ENCODE measurements at places on chromosomes 4 and X.

DNA sequence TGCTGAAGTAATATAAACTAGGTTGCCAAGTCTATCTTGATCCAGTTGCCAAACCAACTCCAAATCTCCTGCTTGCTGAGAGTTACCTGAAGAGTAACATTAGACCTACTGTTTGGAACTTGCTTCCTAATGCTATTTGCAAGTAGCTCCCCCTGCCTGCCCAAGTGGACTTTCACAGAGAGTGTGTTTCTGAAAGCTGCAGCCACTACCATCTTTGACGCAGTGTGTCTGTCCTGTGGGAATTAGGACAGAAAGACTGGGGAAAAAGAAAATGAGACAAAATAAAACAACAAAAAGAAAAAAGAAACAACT lies 195.0 kb upstream of the HS3ST1 start:
- no peak for DNase-seq

- DNase-seq: no peak
Measured at GRCh38 chr4:157143369-157143768, 67.4 kb downstream of the GLRB start.

DNA sequence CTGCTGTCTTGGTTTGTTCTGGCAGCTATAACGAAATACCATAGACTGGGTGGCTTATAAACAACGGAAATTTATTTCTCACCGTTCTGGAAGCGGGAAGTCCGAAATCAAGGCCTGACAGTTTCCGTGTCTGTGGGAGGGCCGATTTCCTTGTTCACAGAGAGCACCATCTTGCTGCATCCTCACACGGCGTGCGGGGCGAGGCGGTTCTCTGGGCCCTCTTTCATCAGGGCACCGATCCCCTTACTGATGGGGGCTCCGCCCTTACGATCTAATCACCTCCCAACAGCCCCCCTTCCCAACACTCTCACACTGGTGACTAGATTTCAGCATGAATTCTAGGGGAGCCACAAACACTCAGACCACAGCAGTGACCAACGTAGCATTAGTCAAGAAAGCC lies 578.3 kb upstream of the FAT1 start:
- no peak for DNase-seq

DNA sequence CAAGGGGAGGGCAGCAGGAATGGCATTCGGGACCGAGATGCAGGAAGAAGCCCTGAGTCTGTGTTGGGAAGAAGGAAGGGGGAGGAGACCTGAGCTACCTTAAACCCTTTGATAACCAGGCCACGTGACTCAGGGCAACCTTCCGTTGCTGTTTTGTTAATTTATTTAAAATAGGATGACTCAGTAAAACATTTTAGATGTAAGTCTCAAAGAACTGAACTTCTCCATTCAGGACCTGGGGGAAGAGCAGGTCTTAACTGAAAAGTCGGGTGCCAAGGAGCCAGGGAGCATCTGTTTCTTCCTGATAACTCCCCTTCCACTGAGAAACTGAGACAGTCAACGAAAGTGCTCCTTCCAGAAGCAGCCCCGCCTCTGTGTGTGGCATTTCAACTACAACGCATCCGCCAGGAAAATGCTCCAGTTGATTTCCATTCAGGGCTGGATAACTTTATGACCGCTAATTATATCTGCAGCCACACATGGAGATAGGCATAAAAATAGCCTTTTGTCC lies 88.0 kb downstream of the IRF2 start:
- no peak for DNase-seq

- no peak for DNase-seq
Measured at GRCh38 chrX:47200385-47201150, 6.9 kb downstream of the UBA1 start.

DNA sequence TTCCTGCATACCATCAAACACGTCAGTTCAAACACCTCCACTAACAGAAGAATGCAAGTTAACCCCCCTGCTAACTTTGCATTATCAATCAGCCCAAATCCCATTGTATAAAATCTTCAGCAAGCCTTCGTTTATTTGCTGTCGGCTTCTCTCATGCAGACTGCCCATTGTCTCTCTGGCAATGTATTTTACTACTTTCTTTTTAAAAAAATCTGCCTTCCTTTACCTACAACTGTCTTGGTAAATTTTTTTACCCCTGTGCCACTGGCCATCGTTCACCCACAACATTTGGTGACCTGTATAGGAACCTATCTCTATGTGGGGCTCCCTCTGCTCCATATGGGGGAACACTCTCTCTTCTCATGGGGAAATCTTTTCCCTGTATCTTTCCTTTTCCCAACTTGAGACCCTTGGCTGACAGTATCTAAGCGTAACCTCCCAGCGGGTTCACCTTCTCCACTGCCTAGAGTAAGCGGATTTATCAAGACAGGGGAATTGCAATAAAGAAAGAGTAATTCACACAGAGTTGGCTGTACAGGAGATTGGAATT lies 244.6 kb downstream of the CPXCR1 start:
- DNase-seq: no peak

- DNase-seq: no peak
Measured at GRCh38 chr4:183402771-183403170, 41.7 kb upstream of the CDKN2AIP start.

DNA sequence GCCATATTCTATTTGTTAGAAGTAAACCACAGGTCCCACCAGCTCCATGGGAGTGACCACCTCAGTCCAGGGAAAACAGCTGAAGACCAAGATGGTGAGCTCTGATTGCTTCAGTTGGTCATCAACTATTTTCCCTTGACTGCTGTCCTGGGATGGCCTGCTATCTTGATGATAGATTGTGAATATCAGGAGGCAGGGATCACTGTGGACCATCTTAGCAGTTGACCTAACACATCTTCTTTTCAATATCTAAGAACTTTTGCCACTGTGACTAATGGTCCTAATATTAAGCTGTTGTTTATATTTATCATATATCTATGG lies 16.1 kb downstream of the TLR8 start:
- no peak for DNase-seq

GRCh38 chr4:141463678-141464077 lies 172.7 kb upstream of the IL15 start:
- DNase-seq: no peak

GRCh38 chr4:113101669-113102068 lies 52.2 kb downstream of the ANK2 start:
- no peak for DNase-seq

DNA sequence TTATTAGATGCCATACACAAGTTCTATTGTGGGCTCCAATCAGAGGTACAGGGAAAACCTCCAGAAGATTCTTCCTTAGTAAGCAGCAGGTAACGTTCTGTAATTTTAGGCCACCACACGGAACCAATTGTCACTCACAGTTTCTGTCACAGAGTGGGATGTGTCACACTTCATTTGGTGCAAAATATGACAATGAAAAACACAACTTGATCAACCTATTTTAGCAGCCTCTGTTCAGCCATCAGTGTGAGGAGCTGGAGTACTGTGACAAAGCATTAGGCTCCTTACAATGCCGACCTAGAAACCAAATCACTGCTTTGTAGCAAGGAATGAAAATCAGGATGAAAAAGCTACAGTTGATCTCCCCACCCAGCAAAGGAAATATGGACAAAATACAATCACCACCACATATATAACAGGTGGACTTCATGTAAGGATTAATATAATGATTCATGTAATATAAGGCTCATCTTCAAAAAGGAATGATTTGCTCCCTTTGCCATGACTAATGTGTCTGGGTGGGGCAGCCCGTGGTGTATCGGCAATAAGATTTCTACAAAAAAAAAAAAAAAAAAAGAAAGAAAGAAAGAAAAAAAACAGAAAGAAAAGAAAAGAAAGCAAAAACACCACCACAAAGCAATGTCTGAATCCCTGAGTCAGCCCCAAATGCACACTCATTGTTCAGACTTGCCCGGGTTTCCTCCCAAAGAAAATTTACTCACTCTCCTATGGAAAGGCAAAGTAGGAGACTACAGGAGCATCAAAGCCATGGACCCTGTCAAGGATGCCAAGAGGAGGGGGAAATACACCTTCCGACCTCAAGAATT lies 36.0 kb downstream of the SLC9A7 start:
- no peak for DNase-seq

GRCh38 chr4:94534401-94535312 lies 82.9 kb downstream of the PDLIM5 start:
- DNase-seq: no peak

- no peak for DNase-seq
Measured at GRCh38 chr4:5164221-5164912, 113.1 kb downstream of the STK32B start.

GRCh38 chrX:72621625-72622485 lies 49.2 kb upstream of the HDAC8 start:
- DNase-seq: no peak

DNA sequence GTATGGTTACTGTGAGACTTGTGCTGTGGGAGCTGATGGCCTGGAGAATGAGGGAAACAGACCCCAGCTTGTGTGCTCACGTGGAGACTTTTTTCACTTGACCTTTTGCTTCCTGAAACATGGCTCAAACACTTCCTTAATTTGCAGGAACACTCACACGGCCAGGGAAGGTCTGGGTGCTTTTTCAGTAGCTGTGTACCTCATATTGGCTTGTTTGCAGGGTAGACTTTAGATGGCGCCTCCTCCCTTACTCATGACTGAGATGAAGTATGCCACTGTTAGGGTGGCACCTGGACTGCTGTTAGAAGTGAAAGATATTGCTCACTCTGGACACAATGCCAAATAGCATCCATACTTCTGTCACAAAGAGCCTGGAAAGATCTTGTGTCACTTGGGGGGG lies 75.7 kb upstream of the WDR1 start:
- no peak for DNase-seq

DNA sequence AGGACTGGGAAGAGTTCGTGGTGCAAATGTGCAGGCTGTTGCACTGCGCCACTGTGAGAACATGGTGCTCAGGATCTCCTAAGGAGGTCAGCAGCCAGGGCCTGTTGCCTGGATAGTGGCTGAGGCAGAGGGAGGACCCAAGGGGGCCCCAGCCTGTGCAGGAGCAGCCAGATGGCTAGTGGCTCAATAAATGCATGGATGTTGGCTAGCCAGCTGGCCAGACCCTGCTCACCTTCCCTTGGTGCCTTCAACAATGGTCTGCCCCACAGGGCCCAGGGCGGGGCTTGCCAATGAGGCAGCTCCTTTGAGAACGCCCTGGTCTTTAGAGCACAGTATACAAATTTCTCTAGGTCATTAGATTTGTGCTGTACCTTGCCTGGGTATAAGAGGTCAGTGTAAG lies 67.4 kb downstream of the TNIP2 start:
- DNase-seq: no peak

GRCh38 chr4:139470997-139471665 lies 17.2 kb downstream of the RAB33B start:
- DNase-seq: no peak

DNA sequence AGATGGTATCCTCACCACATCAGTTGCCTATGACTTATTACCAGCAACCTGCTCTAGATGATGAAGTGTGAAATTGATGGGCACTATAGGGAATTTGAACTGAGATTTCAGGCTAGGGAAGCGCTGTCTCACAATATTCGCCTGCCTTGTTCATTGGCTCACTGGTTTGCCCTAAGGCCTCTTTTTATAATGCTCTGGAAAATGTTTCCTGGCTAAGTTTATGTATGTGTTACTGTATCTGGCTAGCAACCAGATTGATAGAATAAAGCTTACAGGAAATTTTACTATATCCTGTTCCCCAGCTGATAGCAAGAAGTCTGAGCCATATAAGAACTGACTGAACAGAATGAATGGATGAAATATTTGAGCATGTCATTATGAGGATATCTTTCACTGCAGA lies 71.6 kb downstream of the GSTCD start:
- no peak for DNase-seq

- DNase-seq: no peak
Measured at GRCh38 chr4:126753592-126753991, 879.2 kb upstream of the INTU start.

- no peak for DNase-seq
Measured at GRCh38 chr4:73230865-73231517, 27.6 kb downstream of the ANKRD17 start.

- DNase-seq: no peak
Measured at GRCh38 chr4:144480068-144480467, 165.9 kb upstream of the HHIP start.

GRCh38 chr4:38665551-38666411 lies 1.8 kb downstream of the KLF3 start:
- DNase-seq: no peak

GRCh38 chr4:38939165-38939564 lies 71.6 kb downstream of the FAM114A1 start:
- no peak for DNase-seq

DNA sequence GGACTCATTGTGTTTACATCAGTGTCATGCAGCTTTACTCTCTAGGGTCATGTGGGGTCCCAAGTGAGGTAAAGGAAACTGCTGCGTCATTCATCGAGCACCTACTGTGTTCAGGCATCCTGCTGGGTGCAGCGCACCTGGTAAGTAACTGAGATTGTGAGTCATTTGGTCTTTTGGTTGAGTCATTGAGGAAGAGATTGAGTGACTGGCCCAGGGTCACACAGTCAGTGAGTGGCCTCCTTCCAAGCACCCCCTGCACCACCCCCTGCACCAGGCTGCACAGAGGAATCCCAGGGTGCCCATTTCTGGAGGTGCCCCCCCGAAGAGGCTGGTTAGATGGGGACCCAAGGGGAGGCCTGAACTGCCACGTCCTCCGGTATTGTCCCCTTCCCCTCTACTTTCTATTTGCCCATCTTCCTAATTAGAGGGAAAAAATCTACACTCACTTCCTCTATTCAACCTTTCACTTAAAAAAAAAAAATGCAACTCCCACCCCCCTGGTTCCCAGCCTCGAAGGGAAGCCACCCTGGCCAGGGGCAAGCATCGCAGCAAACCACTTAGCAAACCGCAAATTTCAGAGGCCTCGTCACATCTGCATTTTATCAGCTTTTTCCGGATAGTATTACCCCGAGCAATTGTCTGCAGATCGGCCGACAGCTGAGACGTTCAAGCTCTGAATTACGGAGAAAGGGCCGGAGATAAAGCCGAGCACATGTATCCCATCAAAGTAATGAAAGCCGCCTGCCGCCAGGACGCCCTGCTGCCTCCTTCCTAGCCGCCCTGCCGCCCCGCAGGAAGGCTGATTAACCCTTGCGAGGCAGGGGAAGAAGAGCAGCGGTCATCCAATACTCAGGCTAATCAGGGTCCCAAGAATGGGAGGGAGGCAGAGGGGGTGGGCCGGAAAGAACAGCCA lies 96.3 kb upstream of the MSX1 start:
- no peak for DNase-seq

GRCh38 chr4:22019676-22020075 lies 71.1 kb upstream of the KCNIP4 start:
- DNase-seq: no peak

All from activated CD8-positive, alpha-beta memory T cell treated with anti-CD3 and anti-CD28 coated beads for 24 hours (primary cell).